PC-3 (cell line): ENCODE measurements at places on chromosomes 5 and 9. TPM values are rescaled to one million over a fixed set of nuclear protein-coding genes. Genes with fewer than 3 reads are reported as not detected.

DNA sequence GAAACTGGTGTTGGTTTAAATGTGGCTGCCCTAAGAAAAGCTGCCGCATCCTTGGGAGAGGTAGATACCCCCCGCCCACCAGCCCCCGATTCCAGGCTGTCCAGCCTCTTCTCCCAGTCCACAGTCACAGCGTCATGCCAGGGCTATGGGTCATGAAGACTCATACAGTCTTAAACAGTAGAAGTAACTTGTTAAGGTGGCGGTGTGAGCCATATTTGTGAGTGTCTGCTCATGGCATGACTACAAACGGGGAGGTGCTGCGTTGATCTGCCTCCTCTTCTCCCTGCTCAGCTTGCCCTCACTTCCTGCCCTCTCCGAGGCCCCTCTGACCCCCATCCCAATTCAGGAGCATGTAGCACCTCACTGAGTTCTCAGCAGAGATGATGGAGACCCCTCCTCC is 20.8 kb downstream of the FGD3 start:
- H3K4me1 ChIP-seq = no peaks in the 10 kb centered on the region
- no peak for DNase-seq
- no peak overlapping the region for H3K4me3 ChIP-seq
- H3K27ac ChIP-seq = no peak overlapping the region

- peak; percentile 63 for DNase-seq
- no peaks in the 10 kb centered on the region for H3K36me3 ChIP-seq
- 0 out of 2 replicates have a peak within 1 kb of the TSS, but pooled peaks have one; percentile 16 for H3K27ac ChIP-seq
- H3K27me3 ChIP-seq = no peaks in the 10 kb centered on the region
- peak within 1 kb of the TSS; percentile 88 for H3K4me3 ChIP-seq
Measured at GRCh38 chr9:93134015-93134739, at the start of gene NINJ1. NINJ1 (minus strand) TSS chr9:93134251; CDS start chr9:93134217, 34 bp downstream.

GRCh38 chr5:113331209-113331551 is 103.6 kb downstream of the TSSK1B start:
- no peak overlapping the region for H3K4me3 ChIP-seq
- H3K4me1 ChIP-seq = peaks cover 6% of the 10 kb centered on the region
- no peaks in the 10 kb centered on the region for H3K36me3 ChIP-seq
- no peaks in the 10 kb centered on the region for H3K27me3 ChIP-seq
- DNase-seq = peak; percentile 29
- no peak overlapping the region for H3K27ac ChIP-seq

KIF24 gene
- total RNA-seq = 4.7 and 5.0 TPM in 2 replicates

CRHBP gene
- total RNA-seq = not detected in 2 replicates

DNA sequence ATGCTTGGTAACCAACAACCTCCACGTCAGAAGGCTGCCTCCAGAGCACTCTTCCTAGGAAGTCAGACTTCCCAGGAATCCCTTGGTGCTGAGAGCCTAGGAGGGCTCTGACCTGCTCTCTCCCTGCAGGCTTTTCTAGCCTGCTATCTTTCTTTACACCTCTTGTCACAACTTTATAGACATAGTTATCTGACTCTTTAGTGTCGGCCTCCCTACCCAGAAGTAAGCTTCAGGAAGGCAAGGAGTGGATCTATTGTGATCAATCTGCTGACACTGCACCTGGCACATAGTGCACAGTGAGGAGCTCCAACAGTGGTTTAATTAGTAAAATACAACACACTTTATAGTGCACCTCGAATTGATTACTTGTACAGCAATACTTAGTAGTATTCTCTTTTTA is 2.3 kb downstream of the AFAP1L1 start:
- H3K4me1 ChIP-seq = peaks cover 9% of the 10 kb centered on the region; the same call in 1 of the 2 replicates
- no peak for DNase-seq
- H3K27me3 ChIP-seq = no peaks in the 10 kb centered on the region
- no peak overlapping the region for H3K4me3 ChIP-seq
- no peaks in the 10 kb centered on the region for H3K36me3 ChIP-seq
- H3K27ac ChIP-seq = no peak overlapping the region

PCDHB5 gene
- 0.12 and 0.69 TPM in 2 replicates for total RNA-seq

RAPGEF1 gene
- 25.2 and 38.0 TPM in 2 replicates for total RNA-seq
